ENCODE measurements at places on chromosomes 2 and 18.

GRCh38 chr2:206981739-206982340, 42.5 kb downstream of the CPO start:
- peak; percentile 31 for DNase-seq

DNA sequence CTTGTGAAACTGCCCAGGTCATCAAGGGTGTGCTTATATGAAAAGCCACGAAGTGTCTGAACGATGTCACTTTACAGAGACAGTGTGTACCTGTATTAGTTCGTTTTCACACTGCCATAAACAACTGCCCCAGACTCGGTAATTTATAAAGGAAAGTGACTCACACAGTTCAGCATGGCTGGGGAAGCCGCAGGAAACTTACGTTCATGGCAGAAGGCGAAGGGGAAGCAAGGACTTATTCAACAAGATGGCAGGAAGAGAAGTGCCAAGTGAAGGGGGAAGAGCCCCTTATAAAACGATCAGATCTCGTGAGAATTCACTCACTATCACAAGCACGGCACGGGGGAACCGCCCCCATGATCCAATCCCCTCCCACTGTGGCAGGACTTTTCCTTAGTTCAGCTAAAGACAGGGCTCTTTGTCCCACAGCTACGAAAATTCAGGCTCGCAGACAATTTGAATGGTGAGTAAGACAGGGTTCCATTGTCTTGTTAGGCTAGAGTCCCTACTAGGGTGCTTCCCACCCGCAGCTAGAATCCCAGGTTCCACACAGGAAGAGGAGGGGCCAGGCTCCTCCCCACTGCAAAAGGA, 20.1 kb downstream of the TMEM177 start:
- DNase-seq, result no peak

- no peak for DNase-seq
Observed at GRCh38 chr2:48558456-48558855, 28.5 kb downstream of the STON1 start.

DNA sequence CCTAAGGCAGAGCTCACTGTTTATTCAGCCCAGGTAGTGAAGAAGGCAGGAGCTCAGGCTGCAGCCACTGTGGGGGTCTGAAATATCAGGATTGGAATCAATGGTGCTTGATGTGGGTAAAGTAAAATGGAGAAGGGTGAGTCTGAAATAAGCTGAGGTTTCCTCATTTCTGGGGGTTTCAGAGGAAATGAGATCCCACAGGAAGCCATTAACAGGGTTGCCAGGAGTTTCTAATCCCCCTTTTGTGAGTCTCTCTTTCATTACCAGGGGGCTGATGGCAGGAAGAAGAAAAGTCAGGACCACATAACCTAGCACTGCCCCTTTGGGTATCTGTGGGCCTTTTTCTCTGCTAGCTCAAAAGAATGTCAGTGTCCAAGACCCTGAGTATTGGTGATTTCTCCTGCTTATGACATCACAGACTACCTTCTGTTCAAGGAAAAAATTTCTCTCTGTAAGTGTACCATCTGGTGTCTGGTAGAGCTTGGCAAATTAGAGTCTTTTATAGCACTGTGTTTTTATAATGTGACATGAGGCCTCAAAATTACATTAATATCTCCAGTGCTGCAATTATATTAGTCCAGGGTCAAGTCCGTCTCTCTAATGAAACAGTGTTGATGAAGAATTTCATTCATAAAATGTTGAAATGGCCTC, 56.0 kb downstream of the LBH start:
- no peak for DNase-seq

DNA sequence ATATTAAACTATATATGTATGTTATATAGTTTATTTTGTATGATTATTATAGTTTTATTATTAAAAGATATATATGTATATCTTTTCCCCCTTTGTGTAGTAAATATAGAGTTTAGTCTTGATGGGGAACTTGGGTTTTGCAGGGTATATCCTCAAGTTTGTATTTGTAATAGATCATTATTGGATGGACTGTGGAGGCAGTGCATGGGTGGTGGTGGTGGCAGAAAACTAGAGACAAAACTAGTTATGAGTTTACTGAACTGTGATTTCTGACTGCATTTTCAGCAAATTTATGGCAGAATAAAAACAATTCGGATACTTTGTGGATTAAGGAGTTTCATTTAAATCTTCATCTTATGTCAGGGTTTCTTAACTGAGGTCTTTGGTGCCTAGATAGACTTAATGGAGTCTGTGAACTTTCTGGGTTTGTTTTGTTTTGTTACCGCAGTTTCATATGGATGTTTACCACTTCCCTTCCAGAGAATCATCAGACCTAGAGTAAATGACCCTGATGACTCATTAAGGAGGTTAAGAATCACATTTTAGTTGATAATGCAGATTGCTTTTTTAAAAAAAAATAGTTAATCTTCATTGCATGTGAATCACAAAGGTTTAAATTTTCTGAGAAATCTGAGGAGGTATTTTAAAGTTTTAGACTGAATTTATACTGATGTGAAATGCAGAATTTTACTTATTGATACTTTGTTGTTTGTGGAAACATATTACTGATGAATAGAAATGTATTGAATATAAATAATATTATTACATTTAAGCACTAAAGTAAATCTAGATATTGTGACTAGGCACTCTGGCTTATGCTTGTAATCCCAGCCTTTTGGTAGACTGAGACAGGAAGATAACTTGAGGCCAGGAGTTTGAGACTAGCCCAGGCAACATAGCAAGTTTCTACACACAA, 14.5 kb downstream of the EPC2 start:
- no peak for DNase-seq

DNA sequence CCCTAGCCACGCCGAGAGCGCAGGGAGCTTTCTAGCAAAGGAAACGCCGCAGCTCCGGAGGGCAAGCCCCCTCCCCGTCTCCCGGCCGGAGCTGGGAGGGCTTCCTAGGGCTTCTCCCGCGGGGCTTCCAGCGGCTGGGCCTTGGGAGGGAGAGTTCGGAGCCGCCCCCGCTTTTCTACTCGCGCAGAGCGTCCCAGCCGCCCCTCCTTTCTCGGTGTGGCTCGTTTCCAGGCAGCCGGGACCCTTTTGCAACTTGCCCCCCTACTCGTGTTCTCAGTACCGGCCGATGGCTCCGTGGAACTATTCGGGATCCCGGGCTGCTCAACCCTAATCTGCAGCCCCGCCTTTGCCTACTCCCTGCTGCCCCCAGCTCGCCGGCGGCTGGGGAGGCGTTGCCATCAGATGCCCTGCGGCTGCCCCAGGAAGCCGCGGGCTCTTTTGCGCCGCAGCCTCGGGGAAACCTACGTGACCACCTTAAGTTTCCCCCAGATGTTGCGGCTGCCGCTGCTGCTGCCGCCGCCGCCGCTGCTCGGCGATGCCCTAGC, 1.5 kb upstream of the NR4A2 start:
- DNase-seq, result peak; percentile 78

DNA sequence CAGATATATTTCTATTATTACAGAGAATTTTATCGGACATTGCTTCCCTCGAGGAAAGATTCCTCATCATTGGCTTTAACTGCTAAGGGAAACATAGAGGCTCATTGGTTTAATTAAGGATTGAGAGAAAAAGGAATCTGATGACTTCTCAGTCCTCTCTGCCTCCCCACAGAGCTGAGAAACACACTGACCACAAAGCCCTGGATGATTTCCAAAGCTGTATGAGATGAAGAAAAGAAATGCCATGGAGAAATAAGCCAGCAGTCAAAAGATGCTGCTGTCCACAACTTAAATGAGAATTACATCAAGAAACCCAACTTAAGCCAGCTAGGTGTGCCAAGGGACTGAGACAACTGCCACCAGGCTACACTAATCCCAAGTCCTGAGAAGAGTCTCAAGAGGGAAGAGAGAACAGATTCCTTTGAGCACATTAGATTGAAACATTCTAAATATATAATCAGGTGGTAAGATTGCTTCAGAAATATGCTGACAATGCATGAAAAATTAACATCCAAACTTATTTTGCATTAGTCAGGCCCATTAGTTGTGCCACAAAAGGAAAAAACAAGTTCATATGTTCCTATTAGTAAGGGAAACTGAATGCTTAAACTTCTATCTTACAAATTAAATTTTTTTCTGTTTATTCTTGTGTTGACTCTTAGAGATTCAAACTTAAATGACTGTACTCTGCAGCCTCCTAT, 308.1 kb upstream of the CYRIA start:
- no peak for DNase-seq

DNA sequence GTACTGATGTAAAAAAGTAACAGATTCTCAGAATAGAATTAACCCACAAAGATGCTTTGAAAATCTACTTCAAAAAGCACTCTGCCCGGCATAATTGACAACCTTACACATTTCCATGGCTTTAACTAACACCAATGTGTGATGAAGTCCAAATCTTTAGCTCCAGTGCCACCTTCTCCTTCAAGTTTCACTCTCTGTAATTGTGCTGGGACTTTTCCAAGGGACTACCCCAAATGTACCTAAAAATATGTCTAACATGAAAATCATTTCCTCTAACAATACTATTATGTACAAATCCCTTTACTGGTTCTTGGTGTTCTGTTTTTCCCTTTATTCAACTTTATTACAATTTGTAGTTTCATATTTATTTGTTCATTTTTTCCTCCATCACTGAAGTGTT, 20.6 kb upstream of the UBE2E3 start:
- no peak for DNase-seq

GRCh38 chr18:70693246-70693645, 404.4 kb downstream of the SOCS6 start:
- DNase-seq, result no peak

DNA sequence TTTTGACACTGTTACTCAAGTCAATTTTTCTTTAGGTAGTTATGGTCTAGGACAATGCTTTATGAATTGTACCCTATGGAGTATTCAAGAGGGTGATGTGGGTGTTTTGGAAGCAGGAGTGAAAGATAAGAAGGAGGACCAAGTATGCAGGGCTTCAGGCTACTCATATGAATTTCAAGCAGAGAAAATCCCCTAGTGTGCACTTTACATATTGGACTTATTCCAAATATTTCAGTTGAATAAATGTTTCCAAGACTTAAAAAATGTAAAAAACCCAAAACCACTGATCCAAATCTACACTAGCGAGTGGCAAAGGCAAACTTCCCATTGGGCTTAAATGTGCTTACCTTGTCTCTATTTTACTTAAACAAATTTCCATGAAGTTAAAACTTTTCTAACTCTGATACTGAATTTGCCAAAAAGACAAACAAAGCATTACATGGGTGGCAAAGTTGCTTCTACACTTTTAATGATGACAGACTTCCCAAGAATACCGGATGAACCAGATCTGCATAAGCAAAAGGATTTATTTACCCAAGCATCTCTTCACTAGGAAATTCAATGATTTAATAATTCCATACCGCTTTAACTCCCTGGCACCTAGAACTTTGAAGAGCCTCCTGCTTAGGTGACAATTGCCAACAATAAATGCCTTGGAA, 1233.5 kb upstream of the NXPH2 start:
- DNase-seq, result no peak

DNA sequence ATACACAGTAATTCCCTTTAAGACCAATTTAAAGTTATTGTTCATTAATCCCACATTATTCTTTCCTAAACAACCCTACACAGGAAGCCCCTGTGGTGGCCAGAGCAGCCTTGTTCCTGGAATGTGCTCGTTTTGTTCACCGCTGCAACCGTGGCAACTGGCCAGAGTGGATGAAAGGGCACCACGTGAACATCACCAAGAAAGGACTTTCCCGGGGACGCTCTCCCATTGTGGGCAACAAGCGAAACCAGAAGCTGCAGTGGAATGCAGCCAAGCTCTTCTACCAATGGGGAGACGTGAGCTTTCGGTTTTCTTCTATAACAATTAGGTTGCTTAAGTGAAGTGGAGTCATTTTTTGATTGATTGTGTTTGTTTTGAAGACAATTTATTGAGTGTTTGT, 101.0 kb downstream of the UNC80 start:
- no peak for DNase-seq

GRCh38 chr2:102256276-102256675, 55.1 kb upstream of the IL1RL1 start:
- no peak for DNase-seq

DNA sequence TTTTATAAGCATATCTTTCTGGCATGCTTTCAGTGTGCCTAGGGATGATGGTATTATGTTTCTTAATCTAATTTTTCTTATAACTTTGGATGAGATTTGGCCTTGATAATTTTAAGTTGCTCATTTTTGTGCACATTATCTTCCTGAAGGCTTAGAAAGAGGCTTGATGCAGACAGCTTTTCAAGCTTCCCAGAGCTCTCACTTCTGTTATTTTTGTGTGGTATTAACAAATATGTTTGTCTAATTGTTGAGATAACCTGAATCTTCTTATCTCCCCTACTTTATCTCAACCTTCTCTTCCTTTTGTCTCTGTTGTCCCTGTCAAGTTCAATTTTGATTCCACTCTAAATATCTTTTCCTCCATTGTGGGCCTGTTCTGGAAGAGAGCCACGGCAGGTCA, 113.2 kb upstream of the LRRTM1 start:
- no peak for DNase-seq

DNA sequence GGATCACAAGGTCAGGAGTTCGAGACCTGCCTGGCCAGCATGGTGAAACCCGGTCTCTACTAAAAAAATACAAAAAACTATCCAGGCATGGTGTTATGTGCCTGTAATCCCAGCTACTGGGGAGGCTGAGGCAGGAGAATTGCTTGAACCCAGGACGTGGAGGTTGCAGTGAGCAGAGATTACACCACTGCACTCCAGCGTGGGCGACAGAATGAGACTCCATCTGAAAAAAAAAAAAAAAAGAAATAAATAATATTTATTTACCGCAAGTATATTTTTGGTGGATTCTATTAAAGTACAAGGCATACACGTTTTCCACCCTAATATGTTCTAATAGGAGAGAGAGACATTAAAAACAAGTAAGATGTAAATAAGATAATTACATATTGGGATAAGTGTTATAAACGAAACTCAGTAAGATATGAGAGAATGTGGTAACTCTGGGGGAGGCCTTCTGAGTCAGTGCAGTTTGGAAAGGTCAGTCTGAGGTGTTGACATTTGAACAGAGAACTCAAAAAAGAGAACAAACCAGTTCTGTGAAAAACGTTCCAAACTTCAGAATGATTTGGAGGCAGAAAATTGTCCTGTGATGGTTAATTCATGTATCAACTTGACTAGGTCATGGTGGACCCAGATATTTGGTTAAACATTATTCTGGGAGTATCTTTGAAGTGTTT, 8.8 kb upstream of the POLI start:
- no peak for DNase-seq

DNA sequence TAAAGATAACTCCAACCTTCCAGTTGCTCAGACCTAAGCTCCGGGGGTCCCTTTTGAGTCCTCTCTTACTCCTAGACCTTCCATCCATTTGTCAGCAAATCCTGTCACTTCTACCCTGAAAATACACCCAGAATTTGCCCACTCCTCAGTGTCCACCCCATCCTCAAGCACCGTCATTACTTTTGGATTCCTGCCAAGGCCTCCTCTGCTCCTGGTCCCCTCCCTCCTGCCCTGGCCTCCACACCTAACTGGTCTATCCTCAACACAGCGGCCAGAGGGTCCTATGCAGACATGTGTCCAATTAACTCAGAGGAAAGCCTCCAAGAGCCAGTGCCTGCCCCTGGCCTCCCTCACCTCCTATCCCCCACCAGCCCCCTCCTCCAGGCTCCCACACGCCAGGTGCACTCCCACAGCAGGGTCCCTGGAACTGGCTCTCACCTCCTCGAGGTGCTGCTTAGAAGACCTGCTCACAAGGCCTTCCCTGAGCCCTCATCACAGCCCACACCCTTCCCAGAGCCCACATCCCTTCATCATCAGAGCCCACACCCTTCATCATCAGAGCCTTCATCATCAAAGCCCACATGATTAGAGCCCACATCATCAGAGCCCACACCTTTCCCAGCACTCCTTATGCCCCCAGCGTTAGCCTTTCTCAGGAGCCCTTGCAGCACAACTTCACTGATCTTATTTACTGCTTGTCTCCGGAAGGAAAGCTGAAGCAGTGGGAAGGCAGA, 20.4 kb downstream of the FAM178B start:
- no peak for DNase-seq

GRCh38 chr18:63234841-63235240, 84.7 kb downstream of the BCL2 start:
- DNase-seq, result no peak
